ENCODE measurements at places on chromosomes 11 and 22. TPM values are rescaled to one million over a fixed set of nuclear protein-coding genes. Genes with fewer than 3 reads are reported as not detected.
A peak's percentile ranks its signal among the peaks of the same experiment; 100 is the strongest.

- peak; percentile 28 for DNase-seq
Observed at GRCh38 chr22:20117633-20118299, 740 bp upstream of the TRMT2A start.

GRCh38 chr11:44848203-44848962 lies 102.3 kb downstream of the TP53I11 start:
- no peak for DNase-seq

Gene LINC01488
- not detected for total RNA-seq

Gene LRRC4C
- total RNA-seq: not detected

GRCh38 chr11:114322934-114323333 lies 26.7 kb downstream of the NNMT start:
- DNase-seq: peak; percentile 69
